CD4-positive, CD25-positive, alpha-beta regulatory T cell (primary cell): ENCODE measurements at places on chromosomes 13 and 19. TPM values are rescaled to one million over a fixed set of nuclear protein-coding genes. Genes with fewer than 3 reads are reported as not detected.

The CEACAM7 gene
- not detected for total RNA-seq

The ACOD1 gene
- total RNA-seq = not detected

The GPR18 gene
- total RNA-seq = 8.6 TPM

GRCh38 chr13:103328899-103329298 lies 262.7 kb upstream of the SLC10A2 start:
- no peaks in the 10 kb centered on the region for H3K27me3 ChIP-seq
- no peak for DNase-seq
- H3K4me3 ChIP-seq = no peak overlapping the region
- no peaks in the 10 kb centered on the region for H3K36me3 ChIP-seq

DNA sequence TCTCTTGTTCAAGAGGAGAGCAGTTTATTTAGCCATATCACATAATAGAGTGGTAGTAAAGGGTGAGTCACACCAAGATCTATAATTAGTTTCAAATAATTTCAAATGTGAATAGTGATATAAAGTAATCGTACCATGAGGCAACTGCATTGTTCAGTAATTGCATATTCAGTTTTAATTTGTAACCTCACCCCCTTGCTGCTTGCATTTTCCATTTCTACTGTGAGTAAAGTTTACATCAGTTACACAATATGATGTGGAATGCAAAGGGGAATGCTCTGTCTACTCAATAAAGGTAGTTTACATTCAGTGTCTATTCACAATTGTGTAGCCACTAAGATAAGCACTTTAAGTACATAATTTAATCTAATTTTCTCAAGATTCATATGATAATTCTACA lies 1695.7 kb upstream of the SPRY2 start:
- no peak for DNase-seq
- no peak overlapping the region for H3K27ac ChIP-seq
- no peaks in the 10 kb centered on the region for H3K4me1 ChIP-seq
- no peaks in the 10 kb centered on the region for H3K27me3 ChIP-seq

- H3K27me3 ChIP-seq = no peaks in the 10 kb centered on the region
- no peak for DNase-seq
- H3K27ac ChIP-seq = no peak overlapping the region
Observed at GRCh38 chr13:71513411-71514033, 353.5 kb downstream of the DACH1 start.

DNA sequence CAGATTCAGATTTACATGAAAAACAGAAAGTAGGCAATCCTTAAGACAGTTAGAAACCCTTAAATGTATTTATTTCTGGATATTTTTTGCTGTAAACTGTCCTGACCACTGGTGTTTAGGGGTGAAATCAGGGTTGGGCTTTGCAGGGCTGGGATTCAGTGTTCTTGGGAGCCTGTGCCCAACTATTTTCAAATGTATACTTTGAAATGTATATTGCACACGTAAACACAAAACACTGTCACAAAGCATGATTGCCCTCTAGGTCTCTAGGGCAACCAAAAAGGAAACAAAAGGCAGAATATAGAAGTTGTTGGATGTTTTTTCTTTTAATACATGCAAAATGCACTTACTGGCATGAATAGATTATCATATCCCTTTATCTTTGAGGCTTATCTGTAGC lies 1185.4 kb downstream of the DIAPH3 start:
- H3K4me3 ChIP-seq = no peak overlapping the region
- no peaks in the 10 kb centered on the region for H3K27me3 ChIP-seq
- DNase-seq = no peak
- no peaks in the 10 kb centered on the region for H3K4me1 ChIP-seq
- no peaks in the 10 kb centered on the region for H3K36me3 ChIP-seq
- no peak overlapping the region for H3K27ac ChIP-seq

DNA sequence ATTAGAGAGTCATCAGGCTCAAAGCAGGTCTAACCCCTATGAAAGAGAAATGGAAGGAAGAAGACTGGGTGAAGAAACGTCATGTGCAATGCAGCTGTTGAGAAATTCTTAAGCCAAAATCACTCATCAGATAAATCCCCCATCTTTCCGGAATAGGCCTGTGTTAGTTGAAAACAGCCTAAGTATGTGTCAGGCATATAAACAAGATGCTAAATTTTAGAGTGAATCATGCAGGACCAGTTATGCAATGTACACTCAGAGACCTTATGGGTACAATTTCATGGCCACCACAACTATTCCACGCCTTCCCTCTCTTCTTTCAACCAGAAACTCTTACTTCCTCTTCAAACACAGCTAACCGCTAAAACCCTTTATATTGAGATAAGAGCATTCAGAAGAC lies 717.7 kb upstream of the ATXN8OS start:
- no peak overlapping the region for H3K4me3 ChIP-seq
- no peak overlapping the region for H3K27ac ChIP-seq
- no peaks in the 10 kb centered on the region for H3K27me3 ChIP-seq
- no peaks in the 10 kb centered on the region for H3K36me3 ChIP-seq
- no peak for DNase-seq

DNA sequence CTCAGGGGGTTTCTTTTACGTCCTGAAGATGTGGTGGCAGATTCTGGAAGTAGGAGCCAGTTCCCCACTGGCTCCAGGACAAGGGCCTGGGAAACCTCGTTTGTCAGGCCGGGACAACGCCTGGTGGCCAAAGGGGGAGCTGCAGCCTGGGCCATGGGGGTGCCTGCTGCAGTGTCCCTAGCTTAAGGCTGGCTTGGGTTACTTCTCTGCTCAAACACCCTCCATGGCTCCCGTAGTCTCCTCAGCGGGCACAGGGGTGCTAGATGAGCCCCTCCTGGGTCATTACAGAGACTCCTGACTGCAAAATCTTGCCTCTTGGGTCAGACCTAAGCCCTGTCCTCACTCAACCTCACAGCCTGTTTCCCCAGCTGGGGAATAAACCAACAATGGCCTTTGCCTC lies 14.7 kb downstream of the CILP2 start:
- DNase-seq = no peak
- no peaks in the 10 kb centered on the region for H3K27me3 ChIP-seq
- no peaks in the 10 kb centered on the region for H3K36me3 ChIP-seq
- H3K27ac ChIP-seq = no peak overlapping the region

- H3K36me3 ChIP-seq = peaks cover 20% of the 10 kb centered on the region
- peak; percentile 41 for DNase-seq
- H3K4me1 ChIP-seq = peaks cover 54% of the 10 kb centered on the region
- H3K4me3 ChIP-seq = peak overlapping the region; percentile 79
- no peaks in the 10 kb centered on the region for H3K27me3 ChIP-seq
Observed at GRCh38 chr19:4380254-4380727, 20.1 kb downstream of the SH3GL1 start.

DNA sequence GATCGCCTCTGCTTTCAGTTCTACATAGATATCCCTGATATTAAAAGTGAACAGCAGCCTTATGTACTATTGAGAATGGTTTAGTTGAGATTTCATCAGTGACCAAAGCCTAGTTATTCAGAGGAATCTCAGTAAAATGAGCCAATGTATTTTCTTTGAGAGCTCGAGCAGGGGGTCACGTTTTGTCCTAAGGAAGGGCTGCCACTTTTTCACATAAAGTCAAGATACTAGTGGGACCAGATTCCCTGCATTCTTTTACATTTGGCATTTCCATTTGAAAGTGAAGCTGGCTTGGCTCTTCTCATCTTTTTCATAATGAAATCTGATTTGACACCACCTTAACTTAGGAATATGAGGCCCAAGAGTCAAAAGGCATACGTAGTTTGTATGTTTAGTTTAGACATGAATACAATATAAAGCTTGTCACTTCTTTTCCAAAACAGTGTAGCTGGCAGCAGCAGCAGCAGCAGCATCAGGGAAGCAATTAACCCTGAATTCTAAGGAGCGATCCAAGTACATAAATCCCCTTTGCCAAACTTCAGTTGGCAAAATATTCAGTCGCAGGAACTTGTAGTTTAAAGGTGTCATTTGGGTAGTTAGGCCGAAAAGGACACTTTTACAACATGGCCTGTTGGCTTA lies 1752.2 kb upstream of the PCDH20 start:
- no peaks in the 10 kb centered on the region for H3K4me1 ChIP-seq
- H3K4me3 ChIP-seq = no peak overlapping the region
- DNase-seq = no peak
